Regular cardiac myocyte (primary cell): ENCODE measurements at places on chromosomes 2 and 18. TPM values are rescaled to one million over a fixed set of nuclear protein-coding genes. Genes with fewer than 3 reads are reported as not detected.

VAPA gene
- 278 and 307 TPM in 2 replicates for total RNA-seq

RRM2 gene
- 3.7 and 85.5 TPM in 2 replicates for total RNA-seq

SLC30A3 gene
- under 0.01 and 0.19 TPM in 2 replicates for total RNA-seq

HOXD13 gene
- total RNA-seq = not detected in 2 replicates

SLC5A7 gene
- not detected in 2 replicates for total RNA-seq

CAPG gene
- total RNA-seq = 22.8 and 28.4 TPM in 2 replicates

TUBB8B gene
- not detected in 2 replicates for total RNA-seq

ZNF24 gene
- 34.1 and 35.5 TPM in 2 replicates for total RNA-seq

DSG4 gene
- not detected in 2 replicates for total RNA-seq

OR6B2 gene
- total RNA-seq = not detected in 2 replicates

ACVR1C gene
- total RNA-seq = 0.58 and 0.85 TPM in 2 replicates

KRTCAP3 gene
- total RNA-seq = not detected in 2 replicates

ODC1 gene
- 133 and 403 TPM in 2 replicates for total RNA-seq

C2orf74 gene
- 18.3 and 21.5 TPM in 2 replicates for total RNA-seq

UGT1A3 gene
- not detected in 2 replicates for total RNA-seq

REG3G gene
- total RNA-seq = not detected in 2 replicates

STPG4 gene
- total RNA-seq = under 0.01 and 0.56 TPM in 2 replicates

MOCOS gene
- total RNA-seq = 2.9 and 4.8 TPM in 2 replicates

TRIM54 gene
- under 0.01 TPM in 1 of 2 replicates, not detected in the other for total RNA-seq

SKA1 gene
- total RNA-seq = 2.8 and 19.6 TPM in 2 replicates

AQP12A gene
- not detected in 2 replicates for total RNA-seq

FOXD4L1 gene
- 0.19 and 0.28 TPM in 2 replicates for total RNA-seq

CHMP1B gene
- total RNA-seq = 58.7 and 66.0 TPM in 2 replicates

SEMA4F gene
- total RNA-seq = 8.1 and 12.4 TPM in 2 replicates

IL36B gene
- not detected in 2 replicates for total RNA-seq

ENOSF1 gene
- total RNA-seq = 22.0 and 24.3 TPM in 2 replicates

UNC80 gene
- total RNA-seq = not detected in 2 replicates

GDF7 gene
- total RNA-seq = under 0.01 and 0.28 TPM in 2 replicates

SLC8A1 gene
- total RNA-seq = 84.4 and 131 TPM in 2 replicates

MYCN gene
- 0.28 TPM in 1 of 2 replicates, not detected in the other for total RNA-seq

FTCDNL1 gene
- 1.1 and 2.1 TPM in 2 replicates for total RNA-seq

SCYGR4 gene
- not detected in 2 replicates for total RNA-seq

SH3BP4 gene
- 36.4 and 50.2 TPM in 2 replicates for total RNA-seq

LIMS2 gene
- 2.7 and 4.8 TPM in 2 replicates for total RNA-seq

MRO gene
- under 0.01 TPM in 2 replicates for total RNA-seq

FAM136A gene
- 19.2 and 40.8 TPM in 2 replicates for total RNA-seq
